ENCODE measurements at places on chromosomes 13 and 19.

DNA sequence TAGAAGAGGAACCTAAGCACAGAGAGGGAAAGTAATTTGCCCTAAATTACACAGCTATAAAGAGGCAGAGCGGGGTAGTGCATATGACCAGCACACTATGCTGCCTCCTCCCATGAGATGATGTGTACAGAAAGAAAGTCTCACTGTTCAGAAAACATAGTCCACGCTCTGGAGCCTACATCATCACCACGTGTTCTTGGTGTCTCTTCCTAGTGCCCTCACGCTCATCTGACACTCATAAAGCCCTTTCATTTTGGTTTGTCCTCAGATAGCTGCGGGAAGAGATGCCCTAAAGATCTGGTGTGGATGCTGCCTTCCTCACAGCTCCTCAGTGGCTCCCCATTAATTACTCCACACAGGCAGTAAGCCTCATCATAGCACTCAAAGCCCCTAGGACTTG is 27.4 kb upstream of the SIAH3 start:
- no peak for DNase-seq

- no peak for DNase-seq
Observed at GRCh38 chr13:30312904-30313303, 5.6 kb upstream of the KATNAL1 start.

- DNase-seq = no peak
Observed at GRCh38 chr13:70894258-70894657, 786.0 kb upstream of the KLHL1 start.

GRCh38 chr13:91174886-91175501 is 172.5 kb upstream of the MIR17HG start:
- no peak for DNase-seq

GRCh38 chr13:113564331-113565023 is 20.1 kb upstream of the TFDP1 start:
- DNase-seq = no peak

DNA sequence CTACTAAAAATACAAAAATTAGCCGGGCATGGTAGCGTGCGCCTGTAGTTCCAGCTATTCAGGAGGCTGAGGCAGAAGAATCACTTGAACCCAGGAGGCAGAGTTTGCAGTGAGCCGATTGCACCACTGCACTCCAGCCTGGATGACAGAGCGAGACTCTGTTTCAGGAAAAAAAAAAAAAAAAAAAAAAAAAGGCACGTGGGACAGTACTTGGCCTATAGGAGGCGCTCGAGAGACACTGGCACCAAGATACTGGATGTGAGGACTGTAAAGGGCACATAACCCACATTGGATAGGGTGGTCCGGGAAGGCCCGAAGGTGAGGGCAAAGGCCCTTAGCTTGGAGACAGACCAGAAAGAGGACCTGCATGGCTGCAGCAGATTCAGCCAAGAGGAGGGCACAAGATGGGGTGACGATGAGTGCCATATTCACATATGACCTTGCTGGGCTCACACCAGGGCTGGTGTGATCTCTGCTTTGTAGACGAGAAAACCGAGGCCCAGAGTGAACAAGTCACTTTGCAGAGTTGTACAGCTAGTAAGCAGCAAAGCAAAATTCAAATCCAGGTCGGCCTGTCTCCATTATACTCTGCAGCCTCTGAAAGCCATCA is 89.4 kb downstream of the DPF1 start:
- peak; percentile 72 for DNase-seq

- DNase-seq = no peak
Observed at GRCh38 chr13:43360171-43360570, 336.8 kb downstream of the DNAJC15 start.

- DNase-seq = peak; percentile 56
Observed at GRCh38 chr19:12872941-12873890, 8.0 kb downstream of the DNASE2 start.

DNA sequence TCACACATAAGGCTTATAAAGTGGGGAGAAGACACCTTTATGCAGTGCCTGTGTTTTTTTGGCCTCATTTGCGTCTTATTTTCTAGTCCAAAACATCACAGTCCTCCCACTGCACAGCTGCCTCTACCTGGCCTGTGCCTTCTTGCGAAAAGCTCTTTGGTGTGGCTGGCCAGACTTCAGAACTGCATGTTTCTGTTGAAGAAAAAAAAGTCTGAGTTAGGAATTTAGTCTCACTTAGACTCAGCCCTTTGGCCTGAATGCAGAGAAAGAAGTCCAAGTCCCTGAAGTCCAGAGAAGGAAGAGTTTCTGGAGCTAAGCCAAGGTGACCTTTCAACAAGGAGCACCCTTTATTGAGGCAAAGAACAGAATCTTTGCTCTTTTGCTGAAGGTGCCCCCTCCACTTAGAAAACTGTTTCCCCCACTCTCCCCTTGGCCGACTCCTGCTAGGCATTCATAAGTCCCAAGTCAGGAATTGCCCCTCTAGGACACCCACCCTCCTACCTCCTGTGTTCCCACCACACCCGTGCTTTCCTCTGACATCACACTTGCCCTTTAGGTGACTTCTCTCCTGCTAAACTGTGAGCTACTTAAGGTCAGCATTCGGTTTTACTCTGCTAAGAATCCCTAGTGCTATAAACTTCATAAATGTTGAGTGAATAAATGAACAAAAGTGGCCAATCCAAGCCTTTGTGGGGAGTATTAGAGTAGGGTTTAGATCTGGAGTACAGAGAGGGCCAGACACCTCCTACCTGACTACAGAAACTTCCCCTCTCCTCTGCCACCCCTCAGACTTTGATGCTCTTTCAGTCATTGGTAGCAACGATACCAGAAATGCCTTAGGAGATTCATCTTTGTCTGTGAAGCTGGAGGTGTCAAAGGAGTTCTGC is 226.8 kb downstream of the LACC1 start:
- no peak for DNase-seq

DNA sequence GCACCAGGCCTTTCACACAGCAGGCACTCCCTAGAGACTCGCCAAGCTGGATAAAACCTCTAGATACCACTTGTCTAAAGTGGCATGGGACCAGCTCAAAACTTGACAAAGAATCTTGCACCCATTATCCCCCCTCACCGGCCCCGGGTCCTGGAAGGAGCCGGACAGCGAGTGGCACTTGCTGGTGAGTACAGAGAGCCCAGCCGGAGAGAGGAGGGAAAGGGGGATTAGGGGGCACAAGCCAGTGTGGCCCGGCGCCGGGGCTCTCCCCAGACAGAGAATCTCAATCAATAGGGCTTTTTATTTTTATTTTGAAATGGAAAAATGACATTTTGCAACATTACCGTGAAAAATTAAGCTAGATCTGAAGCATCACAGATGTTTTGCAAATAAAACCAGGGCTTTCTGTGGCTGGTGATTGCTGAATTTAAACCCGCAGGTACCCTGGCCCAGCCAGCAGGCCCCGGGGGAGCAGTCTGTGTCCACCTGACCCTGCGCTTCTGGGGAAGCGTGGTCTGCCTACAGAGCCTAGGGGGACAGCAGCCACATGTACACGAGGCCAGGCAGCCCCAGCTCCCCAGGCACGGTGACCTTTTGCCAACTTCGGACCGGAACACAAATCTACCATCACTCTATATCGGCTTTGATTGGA is 10.0 kb upstream of the VSTM2B start:
- DNase-seq = no peak

- DNase-seq = peak; percentile 32
Observed at GRCh38 chr13:42875475-42876269, 94.3 kb downstream of the FAM216B start.

- no peak for DNase-seq
Observed at GRCh38 chr19:5683177-5683886, 2.5 kb downstream of the HSD11B1L start.

GRCh38 chr13:95722241-95722640 is 45.3 kb downstream of the DNAJC3 start:
- no peak for DNase-seq

GRCh38 chr19:29365836-29366417 is 153.0 kb upstream of the UQCRFS1 start:
- DNase-seq = no peak

GRCh38 chr13:114065926-114066774 is 66.3 kb downstream of the RASA3 start:
- DNase-seq = no peak

DNA sequence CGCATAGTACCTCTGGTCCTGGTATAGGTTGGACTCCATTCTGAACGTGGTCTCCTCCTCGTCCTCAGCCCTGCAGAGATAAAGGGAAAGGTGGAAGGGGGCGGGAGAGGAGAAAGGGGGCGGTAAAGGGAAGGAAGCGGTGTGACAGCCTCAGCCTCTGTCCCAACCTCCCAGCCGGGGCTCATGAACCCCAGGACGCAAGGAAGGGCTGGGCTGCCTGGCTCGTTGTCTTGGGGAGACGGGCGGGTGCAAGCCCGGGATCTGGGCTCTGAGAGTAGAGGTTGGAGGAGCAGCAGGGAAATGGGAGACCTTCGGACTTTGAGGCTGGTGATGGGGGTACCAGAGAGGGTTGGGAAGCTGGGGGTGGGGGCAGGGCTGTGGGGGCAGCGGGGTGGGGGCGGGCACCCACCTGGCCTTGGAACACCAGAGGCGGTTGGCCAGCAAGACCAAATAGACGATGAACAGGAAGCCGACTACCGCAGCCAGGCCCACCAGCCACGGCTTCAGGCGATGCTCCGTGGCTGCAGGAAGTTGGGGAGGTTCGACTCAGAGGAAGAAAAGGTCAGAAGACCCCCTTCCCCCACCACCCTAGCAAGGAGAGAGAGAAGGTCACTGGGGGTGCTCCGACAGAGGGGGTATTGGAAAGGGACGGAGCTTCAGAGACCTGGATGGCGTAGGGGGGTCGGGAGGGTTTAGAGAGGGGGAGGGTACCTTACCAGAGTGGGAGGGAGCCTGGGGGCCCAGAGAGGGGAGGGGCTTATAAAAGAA is 1.7 kb downstream of the SMIM24 start:
- DNase-seq = no peak

GRCh38 chr19:50000841-50001557 is 24.2 kb downstream of the VRK3 start:
- no peak for DNase-seq

- DNase-seq = no peak
Observed at GRCh38 chr19:3073931-3074595, 11.8 kb upstream of the TLE5 start.

- no peak for DNase-seq
Observed at GRCh38 chr19:8116437-8117293, 32.7 kb downstream of the FBN3 start.

- peak; percentile 33 for DNase-seq
Observed at GRCh38 chr19:35862528-35862927, 5.8 kb downstream of the KIRREL2 start.

GRCh38 chr13:79681069-79681468 is 200.1 kb downstream of the NDFIP2 start:
- DNase-seq = no peak

- DNase-seq = no peak
Observed at GRCh38 chr19:40388481-40388880, 1.5 kb downstream of the HIPK4 start.

DNA sequence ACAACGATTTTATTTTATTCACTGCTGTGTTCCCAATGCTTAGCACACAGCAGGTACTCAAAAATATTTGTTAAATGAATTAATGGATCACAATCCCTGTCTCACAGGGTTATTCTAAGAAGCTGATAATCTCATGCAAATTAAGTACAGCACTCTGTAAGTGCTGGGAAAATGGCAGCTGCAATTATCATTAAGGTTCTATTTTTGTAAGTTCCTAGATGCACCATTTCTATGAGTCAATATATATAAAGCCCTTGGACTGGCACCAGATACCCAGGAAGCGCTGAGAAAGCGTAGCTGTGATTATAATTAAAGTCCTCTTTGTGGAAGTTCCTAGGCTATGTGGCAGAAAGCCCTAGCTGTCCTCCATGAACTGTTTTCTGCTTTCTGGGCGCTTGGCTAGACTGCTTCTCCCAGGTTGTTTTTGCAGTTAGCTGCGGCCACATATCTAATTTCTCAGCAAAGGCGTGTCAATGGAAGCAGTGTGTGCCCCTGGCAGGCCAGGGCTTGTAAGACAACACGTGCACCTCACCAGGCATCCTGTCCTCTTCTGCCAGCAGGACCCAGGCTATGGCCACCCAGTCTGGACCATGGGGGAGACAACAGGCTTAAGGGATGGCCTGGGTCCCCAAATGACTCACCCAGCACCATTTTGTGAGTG is 5.2 kb upstream of the SRRM5 start:
- no peak for DNase-seq

DNA sequence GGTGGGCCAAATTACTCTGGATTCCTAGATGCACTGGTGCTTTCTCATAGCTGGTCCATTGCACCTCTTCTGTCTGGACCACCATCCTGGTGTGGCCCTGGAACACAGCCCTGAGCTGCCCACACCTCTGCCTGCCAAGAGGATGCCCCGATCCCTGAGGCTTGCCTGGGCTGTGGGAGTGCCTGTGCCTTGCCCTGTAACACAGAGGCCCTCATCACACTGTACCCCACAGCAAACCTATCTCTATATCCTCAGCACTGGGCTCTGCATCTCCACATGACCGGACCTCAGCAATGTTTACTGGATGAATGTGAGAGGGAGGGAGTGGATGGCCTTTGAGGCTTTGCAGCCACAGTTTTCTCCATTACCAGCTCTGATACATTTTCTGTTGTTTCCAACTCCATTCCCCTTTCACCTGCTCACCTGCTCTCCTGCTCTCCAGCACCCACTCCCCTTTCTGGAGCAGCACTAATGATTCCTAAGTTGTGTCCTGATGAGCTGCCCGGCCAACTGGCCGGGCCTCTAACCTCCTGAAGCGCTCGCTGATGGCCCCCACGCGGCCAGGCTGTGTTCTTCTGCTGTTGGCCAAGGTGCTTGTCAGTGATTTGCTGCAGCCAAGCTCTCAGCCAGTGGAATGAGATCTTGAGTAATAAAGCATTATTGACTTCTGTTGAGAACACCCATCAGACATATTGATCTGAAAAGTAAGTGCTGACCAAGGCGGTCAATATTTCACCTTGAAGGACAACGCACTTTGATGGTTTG is 232.6 kb downstream of the TEX29 start:
- DNase-seq = no peak

DNA sequence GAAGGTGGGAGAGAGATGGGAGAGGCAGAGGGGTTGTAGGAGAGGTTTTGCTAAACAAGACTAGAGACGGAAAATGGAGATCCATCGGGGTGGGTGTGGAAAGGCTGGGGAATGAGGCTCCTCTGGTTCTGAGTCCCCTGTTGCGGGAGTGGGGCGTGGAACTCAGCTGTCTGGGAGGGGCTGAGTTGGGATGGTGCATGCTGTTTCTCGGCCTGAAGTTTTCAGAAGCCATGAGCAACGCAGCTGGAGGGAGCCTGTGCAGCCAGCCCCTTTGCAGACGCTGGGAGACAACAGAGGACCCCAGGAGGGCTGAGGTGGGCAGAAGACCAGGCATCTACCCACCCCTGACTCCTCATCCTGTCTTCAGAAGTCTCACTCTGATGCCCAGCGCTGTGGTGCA is 7.4 kb upstream of the GIPR start:
- peak; percentile 25 for DNase-seq
